GM12892 (cell line): ENCODE measurements at places on chromosomes 7 and 10.

DNA sequence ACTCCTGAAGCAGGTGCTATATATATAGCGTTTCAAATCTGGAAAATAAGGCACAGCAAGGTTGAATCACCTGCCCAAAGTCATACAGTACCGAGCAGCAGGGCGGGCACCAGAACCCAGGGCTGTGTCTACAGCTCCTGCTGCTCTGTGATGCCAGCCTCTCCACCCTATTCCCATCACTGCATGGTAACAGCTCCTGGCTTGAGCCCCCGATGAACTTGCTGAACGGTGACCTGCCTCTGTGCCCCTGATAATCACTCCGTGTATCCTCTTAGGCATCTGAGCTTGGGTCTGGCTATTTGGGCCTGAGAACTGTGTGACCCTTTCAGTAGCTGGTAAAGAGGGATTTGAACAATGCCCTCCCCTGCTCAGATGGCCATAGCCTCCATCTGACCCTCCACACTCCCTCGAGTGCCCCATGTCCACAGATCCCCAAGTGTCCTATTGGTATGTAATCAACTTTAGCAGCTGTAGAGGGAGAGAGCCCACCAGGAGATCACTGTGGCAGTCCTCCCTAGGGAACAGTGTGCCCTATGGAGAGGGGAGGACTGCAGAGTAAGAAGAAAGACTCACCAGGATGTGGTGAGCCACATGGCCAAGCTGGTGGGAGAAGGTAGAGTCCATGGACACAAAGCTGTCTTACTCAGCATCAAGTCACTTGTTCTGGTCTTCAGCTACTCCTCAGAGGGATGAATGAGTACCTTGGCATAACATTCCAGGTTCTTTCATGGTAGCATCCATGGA lies 1.1 kb upstream of the ARHGAP22 start:
- no peak for DNase-seq

DNA sequence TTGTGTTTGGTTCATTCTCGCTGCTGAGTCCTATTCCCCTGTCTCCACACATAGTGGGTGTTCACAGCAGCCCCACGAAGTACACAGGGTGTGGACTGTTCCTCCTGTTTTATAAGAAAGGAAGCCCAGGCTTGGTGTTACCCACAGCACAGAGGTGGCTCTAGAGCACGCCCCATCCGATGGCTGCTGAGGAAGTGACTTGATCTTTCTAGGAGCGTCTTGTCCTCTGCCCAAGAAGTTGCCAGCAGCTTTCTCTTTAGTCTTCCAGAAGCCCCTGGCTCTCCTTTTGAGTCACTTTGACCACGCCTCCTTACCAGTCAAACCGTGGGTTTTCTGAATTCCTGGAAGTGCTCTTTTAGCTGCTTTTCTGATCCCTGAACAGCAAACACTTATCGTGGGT lies 94.0 kb downstream of the GRK5 start:
- no peak for DNase-seq

- no peak for DNase-seq
These were observed 380.9 kb downstream of the PARD3 start for GRCh38 chr10:34434119-34434594.

DNA sequence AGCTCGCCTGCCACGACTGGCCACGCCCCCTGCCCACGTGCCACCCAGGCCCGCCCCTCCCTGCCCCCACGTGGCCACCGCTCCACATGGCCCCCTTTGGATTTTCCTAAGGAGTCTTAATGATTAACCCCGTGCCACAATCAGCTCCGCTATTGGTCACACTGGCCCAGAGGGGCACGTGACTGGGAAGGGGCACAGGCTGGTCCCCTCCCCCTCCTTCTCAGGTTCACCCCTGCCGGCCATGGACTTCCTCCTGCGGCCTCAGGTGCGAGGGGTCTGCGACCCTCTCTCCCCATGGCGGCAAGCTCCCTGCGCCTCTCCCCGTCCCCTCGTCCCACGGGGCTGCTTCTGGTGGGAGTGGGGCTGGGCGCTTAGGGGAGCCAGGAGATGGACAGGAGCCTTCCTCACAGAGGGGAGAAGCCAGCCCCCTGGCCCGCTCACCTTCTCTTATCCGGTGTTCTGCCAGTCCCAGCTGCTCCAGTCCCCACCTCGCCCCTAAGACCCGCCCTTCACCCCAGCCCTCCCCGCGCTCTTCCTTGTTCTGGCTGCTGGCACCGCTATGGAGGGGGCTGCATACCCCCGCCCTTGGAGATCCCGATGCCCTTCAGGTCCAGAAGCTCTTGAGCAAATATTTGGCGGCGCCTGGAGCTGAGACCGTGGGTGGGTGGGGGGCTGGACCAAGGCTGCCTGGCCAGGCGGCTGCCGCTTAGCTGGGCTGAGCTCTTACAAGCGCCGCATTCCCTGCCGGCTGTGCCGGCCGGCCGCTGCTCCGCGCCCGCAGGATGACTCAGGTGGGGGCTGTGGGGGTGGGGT lies 3.2 kb downstream of the SLC4A2 start:
- no peak for DNase-seq

DNA sequence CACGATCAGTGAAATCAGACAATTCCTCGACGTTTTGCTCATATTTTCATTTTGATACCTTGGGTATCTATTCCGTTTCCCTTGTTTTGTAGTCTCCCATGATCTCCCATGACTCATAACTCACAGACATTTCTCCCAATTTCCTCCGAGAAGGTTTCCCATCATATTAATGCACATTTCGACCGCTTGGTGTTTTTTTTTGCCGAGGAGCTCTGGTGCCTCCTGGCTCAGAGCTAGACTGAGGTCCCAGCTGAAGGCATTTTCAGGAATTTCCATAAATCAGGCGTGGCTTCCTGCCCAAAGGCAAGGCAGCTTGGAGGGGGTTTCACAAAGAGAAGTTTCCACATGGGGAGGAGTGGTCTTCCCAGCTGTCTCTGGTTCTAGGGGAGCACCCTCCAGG lies 148.2 kb upstream of the TNS3 start:
- no peak for DNase-seq
